ENCODE measurements at places on chromosomes 12 and 14. TPM values are rescaled to one million over a fixed set of nuclear protein-coding genes. Genes with fewer than 3 reads are reported as not detected.

DNA sequence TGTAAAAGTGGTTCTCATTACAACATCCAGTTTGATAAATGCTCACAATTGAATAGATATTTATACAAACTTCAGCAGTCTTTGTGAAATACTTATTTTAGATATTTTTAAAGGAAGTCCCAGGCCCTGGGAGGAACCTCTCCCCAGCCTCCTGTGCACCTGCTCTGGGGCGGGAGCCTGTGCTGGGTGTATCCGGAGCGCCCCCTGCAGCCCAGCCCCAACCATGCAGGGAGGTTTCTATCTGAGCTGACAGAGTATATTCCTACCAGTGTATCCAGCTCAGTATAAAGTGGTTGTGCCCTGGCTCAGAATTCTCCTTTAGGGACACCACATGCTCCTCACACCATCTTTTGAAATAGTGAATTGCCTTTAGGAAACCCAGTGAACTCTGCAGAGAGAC, 851.8 kb downstream of the TMEM121 start:
- H3K4me3 ChIP-seq = no peak overlapping the region
- no peak for DNase-seq
- H3K36me3 ChIP-seq = no peaks in the 10 kb centered on the region

DNA sequence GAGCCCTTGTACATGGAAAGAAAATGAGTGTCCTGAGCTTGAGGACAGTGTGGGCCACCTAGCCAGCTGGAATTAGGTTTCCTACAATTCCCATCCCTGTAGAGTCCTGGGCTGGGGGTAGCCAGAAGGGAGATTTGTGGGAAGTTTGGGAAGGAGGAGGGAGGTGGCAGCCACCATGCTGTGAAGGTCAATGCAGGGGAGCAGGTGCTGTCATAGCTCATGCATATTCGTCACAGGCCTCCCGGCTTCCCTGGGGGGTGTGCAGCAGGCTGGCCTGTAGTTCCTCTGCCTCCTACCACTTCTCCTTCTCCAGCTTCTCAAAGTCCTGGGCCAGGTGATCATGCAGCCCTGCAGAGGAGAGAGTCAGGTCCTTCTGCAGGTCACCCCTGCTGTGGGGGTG, 121.3 kb downstream of the TBX3 start:
- no peak overlapping the region for H3K4me3 ChIP-seq
- H3K27ac ChIP-seq = no peak overlapping the region
- no peaks in the 10 kb centered on the region for H3K36me3 ChIP-seq
- H3K27me3 ChIP-seq = no peaks in the 10 kb centered on the region
- DNase-seq = no peak

DNA sequence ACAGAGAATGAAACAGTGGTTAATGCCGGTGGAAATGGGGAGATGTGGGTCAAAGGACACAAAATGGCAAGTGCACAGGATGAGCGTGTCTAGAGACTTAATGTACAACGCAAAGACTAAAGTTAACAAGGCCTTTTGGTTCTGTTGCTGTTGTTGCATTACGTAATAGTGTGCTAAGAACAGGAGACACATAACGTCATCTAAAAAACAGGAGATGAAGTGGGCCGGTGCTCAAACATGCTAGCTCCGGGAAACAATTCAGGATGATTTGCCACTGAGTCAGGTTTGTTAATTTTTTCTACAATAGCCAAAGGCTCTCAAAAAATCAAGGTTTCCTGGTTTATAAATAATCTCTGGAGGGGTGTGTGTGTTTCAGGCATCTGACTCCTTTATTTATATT, 55.5 kb downstream of the ETV6 start:
- peak; percentile 77 for DNase-seq
- no peaks in the 10 kb centered on the region for H3K27me3 ChIP-seq
- H3K4me3 ChIP-seq = no peak overlapping the region
- H3K4me1 ChIP-seq = peaks cover 17% of the 10 kb centered on the region

GRCh38 chr12:6927379-6928021, at the start of gene ATN1:
ATN1 (plus strand) TSS chr12:6927959; CDS start chr12:6934002, 6,043 bp downstream.
- DNase-seq = no peak
- peaks cover 3% of the 10 kb centered on the region for H3K27me3 ChIP-seq
- peaks cover 46% of the 10 kb centered on the region for H3K4me1 ChIP-seq
- H3K36me3 ChIP-seq = no peaks in the 10 kb centered on the region
- peak within 1 kb of the TSS; percentile 80 for H3K4me3 ChIP-seq

TBK1 gene
- 24.7 TPM for polyA plus RNA-seq

DNA sequence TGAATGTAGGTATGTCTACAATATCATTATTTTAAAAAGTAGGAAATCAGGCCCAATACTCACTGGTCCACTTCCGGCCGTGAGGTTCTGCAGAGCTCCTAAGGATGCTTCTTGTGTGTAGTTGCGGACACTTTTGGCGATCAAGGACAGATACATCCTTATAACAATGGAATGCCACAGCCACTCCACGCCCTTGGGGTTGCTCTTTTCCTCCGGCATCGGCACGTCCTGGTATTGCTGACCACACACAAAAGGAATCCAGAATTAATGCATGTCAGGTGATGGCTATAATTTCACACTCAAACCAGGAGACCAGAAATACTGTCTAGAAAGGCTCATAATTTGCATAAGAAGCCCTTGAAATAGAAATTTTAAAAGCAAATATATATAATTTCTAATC, 65.6 kb upstream of the YARS2 start:
- H3K27ac ChIP-seq = no peak overlapping the region
- no peaks in the 10 kb centered on the region for H3K27me3 ChIP-seq
- no peak for DNase-seq
- no peaks in the 10 kb centered on the region for H3K36me3 ChIP-seq
- no peak overlapping the region for H3K4me3 ChIP-seq

APOLD1 gene
- 0.08 TPM for polyA plus RNA-seq

GRCh38 chr14:23300687-23301223, 1.9 kb downstream of the PPP1R3E start:
- H3K27ac ChIP-seq = peak overlapping the region; percentile 96
- H3K4me3 ChIP-seq = peak overlapping the region; percentile 97
- no peaks in the 10 kb centered on the region for H3K27me3 ChIP-seq
- H3K4me1 ChIP-seq = peaks cover 26% of the 10 kb centered on the region
- DNase-seq = peak; percentile 60

DNA sequence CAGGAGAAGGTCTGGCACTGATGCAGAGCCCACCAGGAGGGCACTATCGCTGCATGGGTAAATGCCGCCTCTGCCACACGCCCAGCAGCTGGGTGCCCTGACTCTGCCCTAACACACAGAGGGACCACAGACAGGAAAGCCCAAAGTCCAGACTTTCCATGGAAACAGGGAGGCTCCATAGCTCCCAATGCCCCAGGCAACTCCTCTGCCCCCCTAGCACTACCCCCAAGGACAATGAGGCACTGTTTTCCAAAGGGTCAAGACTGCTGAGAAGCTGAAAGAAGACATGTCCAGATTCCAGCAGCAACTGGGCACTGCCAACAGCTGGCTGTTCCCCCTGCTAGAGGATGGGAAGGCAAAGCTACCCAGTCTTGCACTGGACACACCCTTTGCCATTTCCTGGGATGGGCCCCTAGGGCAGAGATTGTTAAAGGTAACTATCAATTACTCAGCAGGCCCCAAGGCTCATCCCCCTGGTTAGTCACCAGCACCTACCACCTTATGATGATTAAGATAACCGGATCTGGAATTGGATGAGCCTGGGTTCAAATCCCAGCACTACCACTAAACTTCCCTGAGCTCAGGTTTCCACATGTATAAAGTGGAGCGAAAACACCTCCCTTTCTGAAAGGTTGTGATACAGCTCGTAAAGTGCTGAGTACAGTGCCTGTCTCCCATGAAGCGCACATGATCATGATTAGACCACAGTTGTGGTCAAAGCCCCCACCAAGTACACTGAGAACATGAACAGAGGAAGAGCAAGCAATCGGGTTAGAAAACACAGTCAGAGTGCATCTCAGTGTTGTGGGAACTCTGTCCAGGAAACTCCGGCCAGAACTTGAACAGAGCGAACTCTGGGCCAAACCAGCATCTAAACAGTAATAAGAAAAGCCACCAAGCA, 3.3 kb downstream of the PXN start:
- no peak for DNase-seq
- no peaks in the 10 kb centered on the region for H3K27me3 ChIP-seq
- H3K4me1 ChIP-seq = peaks cover 72% of the 10 kb centered on the region
- peak overlapping the region; percentile 92 for H3K4me3 ChIP-seq

PCED1B gene
- polyA plus RNA-seq = 0.10 TPM

DNA sequence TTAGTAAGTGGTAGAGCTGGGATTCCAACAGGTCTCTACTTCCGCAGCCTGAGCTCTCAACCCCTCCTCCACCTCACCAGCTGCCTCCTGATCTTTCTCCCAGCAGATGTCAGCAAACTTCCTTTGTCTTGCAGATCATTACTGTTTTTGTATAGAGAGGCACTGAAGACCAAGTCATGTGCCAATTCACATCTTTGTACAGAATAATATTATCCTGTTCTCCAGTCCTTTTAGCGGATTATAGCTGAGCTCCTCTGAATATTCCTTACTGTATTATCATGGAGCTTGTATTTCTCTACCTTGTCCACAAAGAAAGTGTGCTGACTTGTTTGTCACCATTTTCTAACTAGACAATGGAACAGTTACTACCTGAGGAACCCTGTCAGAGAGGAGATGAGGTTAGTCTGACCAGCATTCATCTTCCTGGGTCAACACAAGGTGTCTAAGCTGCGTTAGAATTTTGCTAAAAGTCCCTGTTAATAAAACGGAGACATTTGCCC, 142.3 kb upstream of the ARHGAP5 start:
- no peak overlapping the region for H3K4me3 ChIP-seq
- H3K4me1 ChIP-seq = no peaks in the 10 kb centered on the region
- H3K36me3 ChIP-seq = no peaks in the 10 kb centered on the region
- H3K27me3 ChIP-seq = no peaks in the 10 kb centered on the region
- no peak overlapping the region for H3K27ac ChIP-seq
- no peak for DNase-seq

SLC6A15 gene
- polyA plus RNA-seq = not detected

RIMBP2 gene
- polyA plus RNA-seq = not detected

GRCh38 chr14:22896760-22897159, 13.7 kb downstream of the REM2 start:
- H3K36me3 ChIP-seq = peaks cover 31% of the 10 kb centered on the region
- H3K4me3 ChIP-seq = no peak overlapping the region
- no peaks in the 10 kb centered on the region for H3K4me1 ChIP-seq
- no peak for DNase-seq
- no peak overlapping the region for H3K27ac ChIP-seq
- no peaks in the 10 kb centered on the region for H3K27me3 ChIP-seq

- no peak overlapping the region for H3K4me3 ChIP-seq
- no peak for DNase-seq
- H3K27ac ChIP-seq = peak overlapping the region; percentile 89
- H3K27me3 ChIP-seq = no peaks in the 10 kb centered on the region
These were observed 11.0 kb downstream of the ARHGDIB start for GRCh38 chr12:14950421-14950820.

DNA sequence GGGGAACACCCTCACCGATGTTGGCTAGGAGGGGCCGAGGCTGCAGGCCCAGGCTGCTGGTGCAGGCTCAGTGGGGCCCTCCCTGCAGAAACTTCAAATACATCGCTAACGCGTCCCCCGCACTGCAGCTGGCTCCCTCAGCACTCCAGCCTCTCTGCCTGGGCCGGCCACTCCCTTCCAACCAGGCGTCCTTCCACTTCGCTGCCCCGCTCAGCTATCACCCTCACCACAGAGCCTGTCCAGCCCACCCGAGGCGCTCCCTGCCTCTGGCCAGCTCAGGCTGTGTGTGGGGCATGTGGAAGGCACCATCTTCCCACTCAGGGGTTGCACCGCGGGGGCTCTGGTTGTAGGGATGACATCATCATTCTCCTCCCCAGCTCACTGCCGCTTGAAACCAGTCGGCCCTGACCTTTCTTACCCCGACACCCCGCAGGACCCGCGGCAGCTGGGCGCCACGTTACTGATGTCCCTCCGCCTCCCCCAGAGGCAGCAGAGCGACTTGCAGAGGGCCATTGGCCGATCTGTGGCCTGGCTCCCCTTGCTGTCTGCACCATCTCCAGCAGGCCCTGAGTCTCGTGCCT, 199.9 kb upstream of the RTL1 start:
- no peaks in the 10 kb centered on the region for H3K27me3 ChIP-seq
- H3K4me1 ChIP-seq = no peaks in the 10 kb centered on the region
- no peak overlapping the region for H3K27ac ChIP-seq

DNA sequence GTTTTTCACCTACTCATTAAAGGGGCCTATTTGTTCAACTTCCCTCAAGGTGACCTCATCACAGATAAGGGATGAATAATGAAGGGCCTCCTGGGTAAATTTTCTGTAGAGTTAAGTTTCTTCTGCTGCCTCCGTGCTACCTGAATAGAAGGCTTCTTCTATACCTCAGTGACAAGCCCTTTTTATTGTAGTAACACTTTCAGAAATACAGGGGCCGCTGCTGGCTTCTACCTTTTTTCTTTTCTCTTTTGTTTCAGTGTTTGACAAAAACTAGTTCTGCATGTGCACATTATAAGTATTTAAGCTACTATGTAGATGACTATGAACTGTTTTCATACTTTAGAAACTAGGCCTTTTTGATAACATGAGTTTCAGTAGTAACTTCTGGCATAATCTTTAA, 207.0 kb downstream of the NAV3 start:
- no peak for DNase-seq
- H3K36me3 ChIP-seq = no peaks in the 10 kb centered on the region
- H3K27ac ChIP-seq = no peak overlapping the region
- no peak overlapping the region for H3K4me3 ChIP-seq
- H3K4me1 ChIP-seq = peaks cover 20% of the 10 kb centered on the region
- H3K27me3 ChIP-seq = no peaks in the 10 kb centered on the region

OR5AU1 gene
- polyA plus RNA-seq = not detected

GRCh38 chr14:33679461-33680225, 271.2 kb downstream of the EGLN3 start:
- H3K27ac ChIP-seq = no peak overlapping the region
- no peak overlapping the region for H3K4me3 ChIP-seq
- H3K36me3 ChIP-seq = no peaks in the 10 kb centered on the region
- DNase-seq = no peak
- H3K4me1 ChIP-seq = no peaks in the 10 kb centered on the region

CPNE6 gene
- not detected for polyA plus RNA-seq

DNA sequence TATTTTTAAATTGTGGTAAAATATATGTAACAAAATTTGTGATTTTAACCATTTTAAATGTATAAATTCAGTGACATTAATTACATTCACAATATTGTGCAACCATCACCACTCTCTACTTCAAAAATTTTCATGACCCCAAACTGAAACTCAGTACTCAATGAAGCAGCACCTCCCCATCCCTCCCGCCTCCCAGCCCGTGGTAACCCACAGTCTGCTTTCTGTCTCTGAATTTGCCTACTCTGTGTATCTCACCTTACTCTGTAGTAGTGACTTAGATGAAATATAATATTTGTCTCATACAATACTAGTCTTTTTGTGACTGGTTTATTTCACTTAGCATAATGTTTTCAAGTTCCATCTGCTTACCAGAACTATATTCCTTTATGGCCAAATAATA, 36.2 kb downstream of the EML1 start:
- no peaks in the 10 kb centered on the region for H3K36me3 ChIP-seq
- no peak for DNase-seq
- H3K4me3 ChIP-seq = no peak overlapping the region
- H3K27ac ChIP-seq = no peak overlapping the region
- H3K4me1 ChIP-seq = no peaks in the 10 kb centered on the region
- peaks cover 5% of the 10 kb centered on the region for H3K27me3 ChIP-seq

GRCh38 chr12:131971226-131971625, 21.5 kb downstream of the EP400 start:
- DNase-seq = no peak
- peaks cover under 1% of the 10 kb centered on the region for H3K36me3 ChIP-seq
- no peak overlapping the region for H3K4me3 ChIP-seq
- no peaks in the 10 kb centered on the region for H3K27me3 ChIP-seq

- H3K36me3 ChIP-seq = no peaks in the 10 kb centered on the region
- peak; percentile 40 for DNase-seq
- no peak overlapping the region for H3K4me3 ChIP-seq
- no peak overlapping the region for H3K27ac ChIP-seq
These were observed 1158.4 kb upstream of the TMEM132C start for GRCh38 chr12:127108360-127109215.

TDRD9 gene
- 7.6 TPM for polyA plus RNA-seq

PTPRB gene
- not detected for polyA plus RNA-seq

All from CD14-positive monocyte (primary cell).